ENCODE measurements at places on chromosomes 7 and 10. TPM values are rescaled to one million over a fixed set of nuclear protein-coding genes. Genes with fewer than 3 reads are reported as not detected.

KLF14 gene
- total RNA-seq, result 0.37 TPM

ZNF716 gene
- total RNA-seq, result not detected

CLRN3 gene
- total RNA-seq, result 1.7 TPM

RBP3 gene
- not detected for total RNA-seq

CNPY1 gene
- total RNA-seq, result not detected

HTR5A gene
- not detected for total RNA-seq

GIMAP8 gene
- total RNA-seq, result 8.3 TPM

UTF1 gene
- total RNA-seq, result not detected

FEZF1 gene
- not detected for total RNA-seq

PRKAR2B gene
- total RNA-seq, result 10.1 TPM

KCP gene
- not detected for total RNA-seq

DNA sequence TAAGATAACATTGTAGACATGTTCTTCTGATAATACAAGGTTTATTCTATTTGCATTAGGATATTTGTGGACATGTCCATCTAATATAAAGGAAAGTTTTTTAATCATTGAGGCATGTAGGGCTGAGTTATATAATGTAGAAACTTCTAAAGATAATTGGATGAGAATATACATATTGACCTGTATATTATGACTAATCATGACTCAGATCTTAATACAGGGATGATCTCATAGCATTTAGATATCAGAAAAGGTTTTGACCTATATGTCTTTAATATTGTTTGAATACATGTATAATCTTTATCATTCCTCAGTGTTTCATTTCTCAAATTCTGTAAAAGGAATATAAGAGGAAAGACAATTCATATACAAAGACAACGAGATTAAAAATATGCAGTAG is 39.2 kb downstream of the CD36 start:
- no peak for DNase-seq

DNA sequence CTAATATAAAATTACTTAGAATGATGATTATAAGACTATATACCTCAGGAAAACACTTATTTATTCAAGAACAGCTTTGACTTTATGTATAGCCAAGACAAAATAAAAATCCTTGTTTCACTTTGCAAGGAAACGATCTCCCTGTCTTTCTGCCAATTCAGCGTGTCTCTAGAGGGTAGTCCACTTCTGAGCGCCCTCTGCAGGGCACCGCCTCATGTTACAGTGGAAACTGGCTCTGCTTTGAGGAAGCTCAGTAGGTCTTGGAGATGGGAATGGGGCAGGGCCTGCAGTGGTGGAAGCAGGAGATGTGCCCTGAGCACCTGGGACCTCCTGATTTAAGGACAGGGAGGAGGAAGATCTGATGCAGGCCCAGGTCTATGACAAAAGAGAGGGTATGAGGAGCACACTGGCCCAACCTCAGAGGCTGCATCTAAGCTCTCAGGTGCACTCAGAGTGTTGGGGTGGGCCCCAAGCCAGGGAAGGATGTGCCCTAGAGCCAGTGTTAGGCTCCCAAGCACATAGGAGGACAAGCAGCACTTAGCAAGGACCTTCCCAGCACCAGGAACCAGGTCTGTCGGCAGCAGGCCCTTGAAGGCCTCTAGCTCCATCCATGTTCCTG is 481.0 kb downstream of the TNS3 start:
- peak; percentile 65 for DNase-seq

DNA sequence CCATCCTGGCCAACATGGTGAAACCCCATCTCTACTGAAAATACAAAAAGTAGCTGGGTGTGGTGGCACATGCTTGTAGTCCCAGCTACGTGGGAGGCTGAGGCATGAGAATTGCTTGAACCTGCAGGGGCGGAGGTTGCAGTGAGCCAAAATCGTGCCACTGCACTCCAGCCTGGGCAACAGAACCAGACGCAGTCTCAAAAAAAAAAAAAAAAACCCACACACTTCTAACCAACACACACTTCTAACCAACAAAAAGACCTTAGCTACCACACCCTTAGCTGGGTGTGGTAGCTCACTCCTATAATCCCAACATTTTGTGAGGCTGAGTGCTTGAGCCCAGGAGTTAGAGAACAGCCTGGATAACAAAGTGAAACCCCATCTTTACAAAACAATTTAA is 33.9 kb upstream of the SPOCK2 start:
- DNase-seq, result no peak

GRCh38 chr7:2966466-2967078 is 77.1 kb downstream of the CARD11 start:
- no peak for DNase-seq

GRCh38 chr7:53800746-53801145 is 741.4 kb upstream of the VSTM2A start:
- no peak for DNase-seq

GRCh38 chr10:11148142-11149028 is 130.7 kb downstream of the CELF2 start:
- no peak for DNase-seq

DNA sequence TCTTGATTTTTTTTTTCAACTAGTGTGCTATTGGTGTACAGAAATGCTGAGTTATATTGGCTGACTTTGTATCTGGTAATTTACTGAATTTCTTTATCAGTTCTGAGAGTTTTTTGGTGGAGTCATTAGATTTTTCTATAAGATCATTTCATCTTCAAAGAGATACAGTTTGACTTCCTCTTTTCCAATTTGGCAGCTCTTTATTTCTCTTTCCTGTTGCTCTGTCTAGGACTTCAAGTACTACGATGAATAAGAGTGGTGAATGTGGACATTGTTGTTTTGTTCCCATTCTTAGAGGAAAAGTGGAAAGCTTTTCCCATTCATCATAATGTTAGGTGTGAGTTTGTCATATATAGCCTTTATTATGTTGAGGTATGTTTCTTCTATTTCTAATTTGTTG is 50.2 kb downstream of the LOXL4 start:
- DNase-seq, result no peak

DNA sequence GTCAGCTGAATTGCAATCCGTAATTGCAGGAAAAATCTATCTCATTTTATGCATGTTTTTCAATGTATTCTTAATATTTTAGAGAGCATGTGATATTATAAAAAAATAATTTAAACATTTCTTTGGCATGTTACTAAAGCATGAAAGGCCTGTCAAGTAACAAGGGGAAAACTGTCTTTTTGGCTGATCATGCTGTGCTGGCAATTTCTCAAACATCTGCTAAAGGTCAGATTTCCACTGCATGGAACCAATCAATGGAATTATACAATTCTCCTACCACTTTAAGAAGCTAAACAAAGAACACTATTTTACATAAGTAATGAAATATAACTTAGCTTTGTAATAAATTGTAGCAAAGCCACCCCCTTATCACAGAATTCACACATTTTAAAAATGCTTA is 49.4 kb downstream of the JMJD1C start:
- peak; percentile 49 for DNase-seq

DNA sequence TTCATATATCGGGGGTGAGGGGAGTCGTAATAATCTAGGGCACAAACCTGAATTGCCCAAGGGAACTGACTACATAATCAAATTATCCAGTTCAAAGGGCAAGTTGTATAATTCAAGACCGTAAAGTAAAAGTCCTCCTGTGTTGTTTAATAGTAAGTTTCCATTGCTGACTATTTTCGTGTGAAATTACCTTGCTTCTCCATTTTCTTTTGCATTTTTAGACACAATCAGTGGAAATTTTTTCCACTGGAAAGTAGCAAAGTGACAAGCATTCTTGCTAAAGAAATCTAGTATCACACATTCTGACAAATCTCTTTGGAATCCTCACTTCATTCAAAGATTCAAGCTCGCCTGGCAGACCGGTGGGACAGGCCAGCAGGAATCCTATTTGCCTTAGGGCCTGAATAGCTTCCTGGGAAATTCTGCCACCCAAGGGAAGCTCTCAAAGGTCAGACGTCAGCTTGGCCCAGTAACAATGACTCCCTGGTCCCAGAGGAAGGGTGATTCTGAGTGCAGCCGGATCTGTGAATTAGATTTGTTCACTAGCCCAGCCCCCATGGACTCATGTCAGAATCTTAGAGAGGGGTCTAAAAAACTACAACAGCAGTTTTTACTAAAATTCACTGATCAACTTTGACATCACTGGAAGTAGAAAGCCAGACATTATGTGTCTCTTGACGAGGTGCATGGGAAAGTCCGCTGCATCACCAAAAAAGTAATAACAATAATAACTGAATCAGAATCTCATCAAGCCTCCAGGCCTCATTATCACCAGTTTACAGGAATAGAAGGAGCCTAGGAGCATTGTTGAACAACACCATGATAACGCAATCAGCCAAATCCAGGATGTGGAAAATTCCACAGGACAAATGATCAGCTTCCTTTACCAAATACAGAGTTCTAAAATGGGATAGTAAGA is 161.0 kb downstream of the SKIDA1 start:
- DNase-seq, result peak; percentile 48

DNA sequence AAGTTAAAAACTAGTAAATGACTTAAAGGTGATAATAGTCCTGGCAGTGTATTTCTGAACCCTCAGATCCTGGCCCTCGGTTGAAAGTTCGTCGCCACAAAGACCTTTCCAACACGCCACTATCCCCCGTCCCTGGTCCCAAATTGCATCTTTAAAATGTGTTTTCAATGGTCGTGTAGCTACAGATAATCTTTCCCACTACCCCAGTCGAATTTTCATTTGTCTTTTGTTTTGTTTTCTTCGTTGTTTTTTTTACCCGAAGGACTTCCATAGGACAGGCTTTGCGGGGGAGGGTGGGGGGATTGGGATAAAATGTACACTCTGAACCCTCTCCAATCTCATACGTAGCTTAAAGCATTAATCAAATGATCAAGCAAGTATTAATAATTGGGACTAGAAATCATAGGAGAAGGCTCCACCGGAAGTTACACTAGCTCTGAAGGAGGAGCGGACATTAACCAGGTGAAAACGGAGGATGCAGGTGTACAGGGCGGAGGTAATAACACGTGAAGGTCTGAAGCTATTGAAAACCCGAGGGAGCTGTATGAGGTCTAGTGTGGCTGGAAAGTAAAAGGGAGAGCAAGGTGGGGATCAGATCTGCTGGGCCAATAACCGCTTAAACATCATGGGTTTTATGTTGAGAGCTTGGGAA is 32.8 kb upstream of the PHF14 start:
- peak; percentile 55 for DNase-seq

- DNase-seq, result no peak
Measured at GRCh38 chr7:137195996-137196395, 147.5 kb downstream of the PTN start.

DNA sequence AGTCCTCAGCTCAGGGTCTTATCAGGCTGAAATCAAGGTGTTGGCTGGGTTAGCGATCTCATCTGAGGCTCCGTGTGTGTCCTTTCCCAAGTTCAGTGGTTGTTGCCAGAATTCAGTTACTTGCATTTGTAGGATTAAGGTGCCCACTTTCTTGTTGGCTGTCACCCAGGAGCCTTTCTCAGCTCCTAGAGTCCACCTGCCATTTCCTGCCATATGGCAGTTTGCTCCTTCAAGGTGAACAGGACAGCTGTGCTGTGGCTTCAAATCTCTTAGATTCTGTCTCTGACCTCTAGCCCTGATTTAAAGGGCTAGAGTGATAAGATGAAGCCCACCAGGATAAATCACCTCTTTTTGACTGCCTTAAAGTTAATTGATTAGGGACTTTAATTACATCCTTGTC is 1.0 kb upstream of the HIF1AN start:
- no peak for DNase-seq

- DNase-seq, result no peak
Measured at GRCh38 chr10:11163780-11164550, 146.3 kb downstream of the CELF2 start.

DNA sequence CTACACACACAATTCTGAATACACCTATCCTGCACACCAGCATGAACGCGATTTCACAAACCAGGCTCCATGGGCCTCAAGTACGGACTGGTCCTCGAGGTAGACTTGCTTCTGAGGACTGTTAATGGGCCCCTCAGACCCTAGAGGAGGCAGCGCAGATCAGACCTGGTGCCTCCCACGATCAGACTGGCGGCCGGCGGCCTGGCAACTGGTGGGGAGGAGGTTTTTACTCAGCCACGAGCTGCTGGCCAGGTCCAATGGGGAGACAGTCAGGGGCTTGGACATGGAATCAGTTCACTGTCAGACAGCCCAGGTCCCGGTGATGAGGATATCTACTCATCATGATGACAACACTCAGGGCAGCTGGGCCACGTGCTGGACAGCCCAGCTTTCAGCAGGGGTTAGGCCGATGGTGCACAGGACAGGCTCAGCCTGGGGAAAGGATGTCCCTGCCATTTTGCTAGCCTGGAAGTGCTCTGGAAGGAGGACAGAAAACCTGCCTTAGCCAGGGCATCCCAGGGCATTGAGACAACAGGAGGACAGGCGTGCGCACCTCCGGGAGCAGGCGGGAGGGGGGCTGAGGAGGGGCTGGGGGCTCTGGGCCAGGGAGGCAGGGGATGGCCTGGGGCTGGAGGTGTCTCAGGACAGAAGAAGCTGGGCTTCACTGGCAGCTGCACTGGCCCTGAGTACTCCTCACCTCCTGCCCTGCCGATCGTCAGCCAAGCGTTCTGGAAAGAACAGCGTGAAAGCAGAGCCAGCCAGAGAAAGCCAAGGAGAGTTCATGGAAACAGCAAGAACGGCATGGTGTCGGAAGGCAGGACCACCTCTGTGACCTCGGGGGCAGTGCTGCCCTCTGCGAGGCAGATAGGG is 48.0 kb upstream of the RASGEF1A start:
- no peak for DNase-seq

- no peak for DNase-seq
Measured at GRCh38 chr10:71044720-71045119, 156.4 kb upstream of the PCBD1 start.

GRCh38 chr10:31770307-31770902 is 158.2 kb downstream of the ARHGAP12 start:
- peak; percentile 61 for DNase-seq

- no peak for DNase-seq
Measured at GRCh38 chr7:35524112-35524804, 170.7 kb downstream of the HERPUD2 start.

- DNase-seq, result no peak
Measured at GRCh38 chr10:60950300-60950699, 6.3 kb upstream of the RHOBTB1 start.

GRCh38 chr7:126842451-126842850 is 410.3 kb downstream of the GRM8 start:
- DNase-seq, result no peak

DNA sequence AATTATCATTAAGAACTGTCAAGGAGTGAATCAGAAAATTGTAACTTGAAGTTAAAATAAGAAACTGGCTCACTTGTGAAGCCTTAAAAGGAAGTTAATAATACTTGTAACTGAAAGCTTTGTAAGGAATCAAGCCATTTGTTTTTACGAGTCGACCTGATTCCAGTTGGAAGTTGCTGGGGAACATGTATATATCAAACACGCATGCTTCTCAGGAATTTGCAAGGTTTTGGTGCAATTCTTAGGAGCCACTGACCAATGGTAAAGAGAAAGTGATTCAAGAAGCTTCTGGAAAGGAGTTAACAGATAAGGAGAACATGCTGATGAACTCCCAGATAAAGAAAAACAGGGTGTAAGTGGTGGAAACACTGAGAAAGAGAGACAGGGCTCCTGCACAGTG is 56.4 kb downstream of the ETV1 start:
- no peak for DNase-seq

DNA sequence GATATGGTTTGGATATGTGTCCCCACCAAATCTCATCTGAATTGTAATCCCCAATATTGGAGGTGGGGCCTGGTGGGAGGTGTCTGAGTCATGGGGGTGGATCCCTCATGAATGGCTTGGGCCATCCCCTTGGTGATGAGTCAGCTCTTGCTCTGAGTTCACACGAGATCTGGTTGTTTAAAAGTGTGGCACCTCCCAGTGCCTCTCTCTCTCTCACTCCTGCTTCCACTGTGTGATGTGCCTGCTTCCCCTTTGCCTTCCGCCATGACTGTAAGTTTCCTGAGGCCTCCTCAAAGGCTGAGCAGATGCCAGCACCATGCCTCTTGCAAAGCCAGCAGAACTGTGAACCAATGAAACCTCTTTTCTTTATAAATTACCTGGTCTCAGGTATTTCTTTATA is 4.8 kb upstream of the GCK start:
- no peak for DNase-seq

All from stomach (tissue), 19 donors.